A172 (cell line): ENCODE measurements at places on chromosomes 7 and 10.

DNA sequence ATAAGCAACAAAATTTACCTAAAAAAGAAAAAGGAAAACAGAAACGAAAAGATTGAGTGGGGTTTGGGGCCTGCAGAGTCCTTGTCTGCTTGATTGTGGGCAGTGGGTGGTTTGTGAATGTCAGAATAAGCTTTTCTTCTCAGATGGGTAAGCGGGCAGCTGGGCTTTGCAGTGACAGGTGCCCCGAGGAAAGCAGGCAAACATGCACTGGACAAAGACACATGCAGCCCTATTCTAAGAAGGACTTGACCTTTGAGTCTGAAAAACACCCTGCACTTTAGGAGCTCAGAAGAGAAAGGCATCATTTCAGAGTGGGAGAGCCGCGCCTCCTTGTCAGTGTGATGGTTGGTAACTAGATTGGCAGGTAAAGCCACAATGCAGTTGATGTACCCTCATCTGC lies 562.7 kb downstream of the PTPRN2 start:
- DNase-seq = no peak

- no peak for DNase-seq
These were observed 275.3 kb upstream of the MKLN1 start for GRCh38 chr7:131052285-131052904.

DNA sequence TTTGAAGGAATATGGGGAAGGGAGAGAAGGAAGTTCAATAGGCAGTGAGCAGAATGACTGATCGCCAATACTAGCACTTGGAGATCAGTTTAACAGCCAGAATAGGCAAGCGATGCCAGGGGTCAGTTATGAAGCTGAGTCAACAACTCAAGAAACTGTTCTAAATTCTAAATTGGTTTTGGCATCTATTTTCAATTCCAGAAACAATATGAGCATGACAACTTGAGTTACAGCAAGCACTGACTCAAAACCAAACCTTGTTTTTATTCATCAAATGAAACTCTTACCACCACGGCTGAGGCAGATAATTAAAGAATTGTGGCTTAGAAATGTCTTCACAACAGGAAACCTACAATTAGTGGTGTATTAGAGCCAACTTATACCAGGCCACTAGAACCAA lies 180.5 kb upstream of the ASAH2 start:
- DNase-seq = peak; percentile 47

GRCh38 chr7:8172372-8173354 lies 89.3 kb downstream of the ICA1 start:
- DNase-seq = no peak

DNA sequence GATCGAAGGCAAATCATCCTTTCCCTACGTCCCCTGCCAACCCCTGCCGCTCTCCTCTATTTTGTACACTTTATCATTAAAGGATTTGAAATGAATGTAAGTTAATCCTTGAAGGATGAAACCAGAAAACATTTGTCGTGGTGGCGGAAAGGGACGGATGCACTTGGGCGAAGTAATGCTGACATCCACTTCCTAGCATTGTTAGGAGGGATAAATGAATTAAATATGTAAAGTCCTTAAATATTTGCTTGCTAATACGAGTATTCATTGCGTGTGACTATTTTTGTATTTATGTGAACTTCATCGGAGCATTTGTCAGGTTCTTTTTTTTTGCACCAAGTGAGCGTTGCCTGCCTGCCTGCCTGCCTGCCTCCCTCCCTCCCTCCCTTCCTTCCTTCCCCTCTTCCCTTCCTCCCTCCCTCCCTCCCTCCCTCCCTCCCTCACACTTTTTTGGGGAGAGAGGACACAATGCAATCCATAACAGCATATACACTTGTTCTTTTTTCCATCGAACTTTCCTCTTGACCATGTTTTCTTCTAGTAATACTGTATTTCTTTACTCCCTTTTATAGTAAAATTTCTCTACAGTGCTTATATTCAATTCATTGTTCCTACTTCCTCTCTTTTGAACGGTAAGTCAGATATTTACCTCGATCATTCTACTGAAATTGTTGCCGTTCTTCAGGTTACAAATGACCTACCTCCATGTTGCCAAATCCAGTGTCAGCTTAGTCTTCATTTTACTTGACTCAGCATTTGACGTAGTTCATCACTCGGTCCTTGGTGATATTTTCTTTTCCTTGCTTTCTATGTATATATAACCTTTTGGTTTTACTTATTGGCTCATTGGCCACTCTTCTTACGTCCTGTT lies 831 bp downstream of the CCDC7 start:
- DNase-seq = peak; percentile 38

- no peak for DNase-seq
These were observed 7.2 kb downstream of the TNPO3 start for GRCh38 chr7:129047761-129048160.

DNA sequence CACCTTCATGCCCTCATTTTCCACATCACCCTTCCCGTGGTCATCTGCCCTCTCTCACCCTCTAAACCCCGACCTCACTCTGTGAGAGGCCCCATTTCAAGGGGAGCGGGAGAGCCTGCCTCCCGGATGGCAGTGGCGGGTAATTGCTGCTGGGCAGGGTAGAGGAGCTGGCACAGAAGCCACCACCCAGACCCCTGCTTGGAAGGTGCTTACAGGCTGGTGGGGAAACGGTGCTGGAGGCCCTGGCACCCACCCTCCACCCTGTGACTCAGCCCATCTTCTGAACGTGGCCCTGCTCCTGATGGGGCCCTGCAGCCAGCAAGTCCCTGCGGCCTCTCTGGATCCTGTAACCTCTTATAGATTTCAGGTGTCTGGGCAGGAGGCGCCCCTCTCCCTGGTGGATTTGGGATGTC lies 10.6 kb upstream of the PWWP2B start:
- DNase-seq = no peak

DNA sequence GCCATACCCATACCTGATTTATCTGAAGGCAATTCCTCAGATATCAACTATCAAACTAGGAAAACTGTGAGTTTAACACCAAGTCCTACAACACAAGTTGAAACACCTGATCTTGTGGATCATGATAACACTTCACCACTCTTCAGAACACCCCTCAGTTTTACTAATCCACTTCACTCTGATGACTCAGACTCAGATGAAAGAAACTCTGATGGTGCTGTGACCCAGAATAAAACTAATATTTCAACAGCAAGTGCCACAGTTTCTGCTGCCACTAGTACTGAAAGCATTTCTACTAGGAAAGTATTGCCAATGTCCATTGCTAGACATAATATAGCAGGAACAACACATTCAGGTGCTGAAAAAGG lies 69.0 kb upstream of the RSBN1L start:
- DNase-seq = peak; percentile 27

- no peak for DNase-seq
These were observed 7.5 kb upstream of the ZC3HAV1 start for GRCh38 chr7:139116999-139117398.

DNA sequence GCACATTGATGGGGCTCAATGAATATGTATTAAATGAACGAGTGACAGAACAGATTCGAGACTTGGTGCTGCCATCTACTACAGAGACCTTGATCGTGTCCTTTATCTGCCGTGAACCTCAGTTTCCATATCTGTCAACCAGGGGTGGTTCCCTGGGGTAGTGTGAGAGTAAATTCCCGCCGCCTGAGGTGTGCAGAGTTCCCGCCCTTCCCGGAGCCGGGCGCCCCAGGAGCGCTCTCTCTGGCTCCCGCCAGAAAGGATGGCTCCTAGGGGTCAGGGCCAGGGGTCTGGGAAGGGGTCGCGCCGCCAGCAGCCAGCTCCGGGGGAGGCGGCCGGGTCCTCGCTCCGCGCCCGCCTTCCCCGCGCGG lies 333 bp upstream of the PLCE1 start:
- no peak for DNase-seq

GRCh38 chr7:84461093-84461492 lies 266.5 kb upstream of the SEMA3A start:
- DNase-seq = no peak

DNA sequence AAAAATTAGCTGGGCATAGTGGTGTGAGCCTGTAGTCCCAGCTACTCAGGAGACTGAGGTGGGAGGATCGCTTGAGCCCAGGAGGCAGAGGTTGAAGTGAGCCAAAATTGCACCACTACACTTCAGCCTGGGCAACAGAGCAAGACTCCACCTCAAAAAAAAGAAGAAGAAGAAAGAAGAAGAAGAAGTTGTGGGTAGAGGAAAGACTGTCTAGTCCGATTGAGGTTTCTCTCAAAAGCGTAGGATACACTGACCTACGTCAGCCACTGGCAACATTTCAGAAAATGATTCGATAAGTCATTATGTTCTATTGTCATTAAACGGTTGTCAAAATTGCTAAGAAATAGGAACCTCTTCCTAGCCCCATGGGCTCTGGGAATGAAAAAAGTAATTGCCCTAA lies 22.3 kb upstream of the RHBDD2 start:
- DNase-seq = no peak

- no peak for DNase-seq
These were observed 421 bp upstream of the NODAL start for GRCh38 chr10:70441895-70442309.

- DNase-seq = no peak
These were observed 242.6 kb downstream of the TWIST1 start for GRCh38 chr7:18874880-18875279.

GRCh38 chr10:3468919-3469638 lies 296.5 kb upstream of the PITRM1 start:
- peak; percentile 86 for DNase-seq

DNA sequence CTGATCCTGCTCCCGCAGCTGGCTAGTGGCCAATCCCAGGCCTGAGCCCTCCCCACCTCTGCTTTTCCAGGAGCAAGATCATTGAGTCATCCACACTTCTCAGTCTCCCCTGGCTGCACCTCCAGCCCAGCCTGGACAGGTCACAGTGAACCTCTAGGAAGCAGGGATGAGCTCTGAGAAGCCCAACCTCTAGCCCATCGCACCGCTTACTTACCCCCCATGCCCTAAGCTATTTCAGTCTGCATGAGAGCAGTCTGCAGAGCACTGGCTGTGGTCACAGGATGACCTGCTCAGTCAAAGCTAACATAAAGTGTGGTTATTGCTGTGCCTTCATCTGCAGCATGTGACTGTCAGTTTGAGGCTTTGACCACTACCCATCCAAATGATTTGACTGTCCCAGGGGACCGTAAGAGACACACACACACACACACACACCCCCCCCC lies 129.2 kb downstream of the SORBS1 start:
- no peak for DNase-seq

DNA sequence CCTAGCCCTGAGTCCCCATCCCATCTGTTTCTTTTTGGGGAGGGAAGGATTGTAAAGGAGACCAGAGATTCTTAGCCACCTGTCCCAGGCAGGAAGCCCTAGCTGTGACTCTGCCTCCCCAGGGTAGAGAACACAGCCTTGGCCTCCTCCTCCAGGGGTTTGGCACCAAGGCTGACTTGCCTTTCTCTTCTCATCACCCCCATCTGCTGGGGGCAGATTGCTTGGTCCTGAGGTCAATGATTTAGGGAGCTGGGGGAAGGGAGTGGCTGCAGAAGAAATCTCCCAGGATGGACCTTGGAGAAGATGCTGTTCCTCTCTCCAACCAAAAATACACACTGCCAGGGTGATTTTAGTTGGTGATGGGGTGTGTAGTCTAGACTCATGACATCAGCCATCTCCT lies 2.6 kb upstream of the MNX1 start:
- no peak for DNase-seq

DNA sequence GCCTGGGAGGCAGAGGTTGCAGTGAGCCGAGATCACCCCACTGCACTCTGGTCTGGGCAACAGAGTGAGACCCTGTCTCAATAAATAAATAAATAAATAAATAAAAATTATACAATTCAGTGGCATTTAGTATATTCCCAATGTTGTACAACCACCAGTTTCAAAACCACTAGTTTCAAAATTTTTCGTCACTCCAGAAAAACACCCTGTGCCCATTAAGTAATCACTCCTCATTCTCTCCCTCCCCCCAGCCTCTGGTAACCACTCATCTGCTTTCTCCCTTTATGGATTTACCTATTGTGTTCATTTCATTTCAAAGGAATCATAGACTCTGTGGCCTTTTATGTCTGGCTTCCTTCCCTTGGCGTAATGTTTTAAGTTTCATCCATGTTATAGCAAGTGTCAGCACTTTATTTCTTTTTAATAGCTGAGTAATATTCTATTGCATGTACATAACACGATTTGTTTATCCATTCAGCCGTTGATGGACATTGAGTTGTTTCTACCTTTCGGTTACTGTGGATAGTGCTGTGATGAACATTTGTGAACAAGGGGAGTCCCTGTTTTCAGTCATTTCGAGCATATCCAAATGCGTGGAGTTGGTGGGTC lies 29.4 kb upstream of the GOLGA7B start:
- no peak for DNase-seq

DNA sequence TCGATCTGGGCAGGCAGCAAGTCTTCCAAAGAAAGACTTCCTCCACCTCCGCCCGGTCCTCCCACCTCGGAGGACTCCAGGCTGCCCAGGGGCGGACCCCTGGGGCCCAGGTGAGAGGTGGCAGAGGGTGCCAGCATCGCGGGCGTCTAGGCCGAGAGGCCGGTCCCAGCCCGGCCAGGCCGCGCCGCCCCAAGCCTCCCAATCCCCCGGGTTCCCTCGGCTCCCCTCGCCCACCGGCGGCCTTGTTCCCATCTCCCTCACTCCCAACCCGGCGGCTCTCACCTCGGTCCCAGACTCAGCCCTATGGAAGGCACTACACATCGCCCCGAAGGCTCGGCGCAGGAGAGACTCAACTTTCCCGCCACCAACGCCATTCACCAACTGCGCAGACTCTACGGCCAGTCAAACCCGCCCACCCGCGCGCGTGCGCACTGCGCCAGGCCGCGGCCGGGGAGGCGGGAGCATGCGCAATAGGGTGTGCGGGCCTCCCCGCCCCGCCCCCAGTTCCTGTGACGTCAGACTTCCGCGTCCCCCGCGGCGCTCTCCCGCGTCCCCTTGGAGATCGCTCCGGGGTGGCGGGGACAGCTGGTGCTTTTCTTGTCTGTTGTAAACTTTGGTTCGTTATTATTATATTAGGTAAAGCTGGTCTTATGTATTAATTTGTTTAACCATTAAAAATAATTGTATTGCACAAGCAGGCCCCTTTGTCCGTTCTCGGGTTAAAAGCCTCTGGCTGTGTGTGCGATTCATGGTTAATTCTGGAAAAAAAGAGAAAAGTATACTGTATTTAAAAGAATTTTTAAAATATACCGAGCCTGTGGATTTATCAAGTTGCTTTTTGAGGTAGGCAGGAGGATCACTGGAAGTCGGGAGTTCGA lies at the start of gene XRCC2:
XRCC2 (minus strand) TSS at position 383 of the 878 bp plus-strand sequence; CDS start at position 321, 62 bp downstream.
- peak; percentile 71 for DNase-seq

DNA sequence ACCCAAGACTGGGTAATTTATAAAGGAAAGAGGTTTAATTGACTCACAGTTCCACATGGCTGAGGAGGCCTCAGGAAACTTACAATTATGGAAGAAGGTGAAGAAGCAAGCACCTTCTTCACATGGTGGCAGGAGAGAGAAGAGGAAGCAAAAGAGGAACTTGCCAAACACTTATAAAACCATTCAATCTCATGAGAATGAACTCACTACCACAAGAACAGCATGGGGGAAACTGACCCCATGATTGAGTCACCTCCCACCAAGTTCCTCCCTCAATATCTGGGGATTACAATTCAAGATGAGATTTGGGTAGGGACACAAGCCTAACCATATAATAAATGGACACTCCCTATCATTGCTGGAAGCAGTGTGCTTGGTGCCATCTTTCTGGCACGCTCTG lies 506.3 kb downstream of the CALN1 start:
- DNase-seq = no peak

- DNase-seq = no peak
These were observed 244.2 kb downstream of the THSD7A start for GRCh38 chr7:11587814-11588213.

GRCh38 chr10:34960983-34961382 lies 129.2 kb downstream of the CUL2 start:
- DNase-seq = no peak
